ENCODE measurements at places on chromosomes 7 and 10. TPM values are rescaled to one million over a fixed set of nuclear protein-coding genes. Genes with fewer than 3 reads are reported as not detected.

CALHM3 gene
- 0.23 TPM for total RNA-seq

CALML3 gene
- not detected for total RNA-seq

KLF14 gene
- 0.64 TPM for total RNA-seq

C10orf95 gene
- not detected for total RNA-seq

TMEM139 gene
- total RNA-seq, result 0.62 TPM

GPER1 gene
- total RNA-seq, result 1.5 TPM

MEPCE gene
- total RNA-seq, result 25.8 TPM

LDB3 gene
- 0.16 TPM for total RNA-seq

SLC25A28 gene
- total RNA-seq, result 19.8 TPM

Measured in H4 (cell line).